Smooth muscle cell of the pulmonary artery (primary cell): ENCODE measurements at places on chromosomes 13 and 19. TPM values are rescaled to one million over a fixed set of nuclear protein-coding genes. Genes with fewer than 3 reads are reported as not detected.

ONECUT3 gene
- total RNA-seq, result not detected in 2 replicates

CYP2B6 gene
- total RNA-seq, result not detected in 2 replicates

TFPT gene
- 10.7 and 12.5 TPM in 2 replicates for total RNA-seq

ZNF235 gene
- 4.7 and 5.0 TPM in 2 replicates for total RNA-seq

DAND5 gene
- 0.07 and 0.13 TPM in 2 replicates for total RNA-seq

ANGPTL8 gene
- not detected in 2 replicates for total RNA-seq

FCAR gene
- total RNA-seq, result not detected in 2 replicates

KL gene
- total RNA-seq, result 0.20 TPM in 2 replicates

NFIC gene
- total RNA-seq, result 91.9 and 101 TPM in 2 replicates

PSG6 gene
- not detected in 2 replicates for total RNA-seq

DUXA gene
- total RNA-seq, result not detected in 2 replicates

SLC17A7 gene
- 0.17 and 0.20 TPM in 2 replicates for total RNA-seq

CNFN gene
- total RNA-seq, result not detected in 2 replicates

TYROBP gene
- total RNA-seq, result not detected in 2 replicates

RGS9BP gene
- total RNA-seq, result 0.52 and 0.56 TPM in 2 replicates

STOML3 gene
- total RNA-seq, result not detected in 2 replicates

CNOT3 gene
- total RNA-seq, result 11.3 and 14.1 TPM in 2 replicates

PROZ gene
- total RNA-seq, result not detected in 2 replicates

AMH gene
- total RNA-seq, result 0.52 and 1.3 TPM in 2 replicates

PRTN3 gene
- 0.07 TPM in 1 of 2 replicates, not detected in the other for total RNA-seq

MCEMP1 gene
- not detected in 2 replicates for total RNA-seq

CRLF1 gene
- 68.1 and 189 TPM in 2 replicates for total RNA-seq

ELOF1 gene
- total RNA-seq, result 27.5 and 28.2 TPM in 2 replicates

CTXN1 gene
- total RNA-seq, result 2.5 and 7.4 TPM in 2 replicates

RASIP1 gene
- total RNA-seq, result 0.52 and 1.0 TPM in 2 replicates

NMRK2 gene
- total RNA-seq, result not detected in 2 replicates
